Fibroblast of skin of back (primary cell): ENCODE measurements at places on chromosomes 6 and 20.
A peak's percentile ranks its signal among the peaks of the same experiment; 100 is the strongest.

- no peak for DNase-seq
Observed at GRCh38 chr20:4674672-4675071, 47.0 kb upstream of the PRND start.

DNA sequence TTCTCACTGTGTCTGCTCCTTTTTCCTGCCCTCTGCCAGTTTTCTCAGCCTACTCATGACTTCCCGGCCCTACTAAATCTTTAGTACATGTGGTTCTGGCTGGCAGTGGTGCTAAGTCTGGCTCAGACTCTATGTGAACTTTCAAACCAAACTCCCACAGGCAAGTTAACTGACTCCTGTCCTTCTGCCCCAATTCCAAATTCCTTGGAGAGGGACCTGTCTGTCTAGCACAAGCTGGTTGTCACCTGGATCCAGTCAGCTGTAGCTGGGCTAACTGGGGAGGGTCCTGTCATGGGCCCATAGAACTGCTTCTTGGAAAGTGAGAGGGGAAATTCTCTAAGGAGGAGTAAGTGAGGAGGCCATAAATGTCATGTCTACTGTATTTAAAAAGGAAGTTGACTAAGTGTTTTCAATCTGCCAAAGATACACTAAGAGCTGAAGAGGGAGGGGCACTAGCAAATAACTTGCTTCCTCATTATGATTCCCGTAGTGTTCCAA is 240.1 kb downstream of the KCNQ5 start:
- DNase-seq, result peak; percentile 64

- no peak for DNase-seq
Observed at GRCh38 chr6:44003345-44004061, 123.7 kb downstream of the MRPL14 start.

GRCh38 chr6:117444600-117444999 is 18.9 kb upstream of the ROS1 start:
- peak; percentile 58 for DNase-seq

DNA sequence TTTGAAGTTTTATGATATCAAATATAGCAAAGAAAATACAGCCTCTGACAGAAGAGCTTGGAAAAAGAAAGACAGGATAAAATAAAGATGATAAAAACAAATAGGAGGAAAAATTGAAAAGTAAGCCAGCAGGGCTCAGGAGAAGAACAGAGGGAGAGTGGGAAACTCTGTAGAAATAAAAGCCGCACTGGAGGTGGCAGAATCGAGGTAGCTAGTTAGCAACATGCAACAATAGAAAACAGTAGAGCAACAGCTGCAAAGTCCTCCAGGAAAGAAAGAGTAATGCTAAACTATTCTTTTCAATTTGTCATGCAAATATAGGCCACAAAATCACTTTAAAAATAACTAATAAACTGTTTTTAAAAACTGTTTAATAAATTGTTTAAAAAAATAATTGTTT is 28.8 kb downstream of the HBS1L start:
- no peak for DNase-seq

GRCh38 chr20:25744261-25744660 is 47.6 kb upstream of the ZNF337 start:
- no peak for DNase-seq

DNA sequence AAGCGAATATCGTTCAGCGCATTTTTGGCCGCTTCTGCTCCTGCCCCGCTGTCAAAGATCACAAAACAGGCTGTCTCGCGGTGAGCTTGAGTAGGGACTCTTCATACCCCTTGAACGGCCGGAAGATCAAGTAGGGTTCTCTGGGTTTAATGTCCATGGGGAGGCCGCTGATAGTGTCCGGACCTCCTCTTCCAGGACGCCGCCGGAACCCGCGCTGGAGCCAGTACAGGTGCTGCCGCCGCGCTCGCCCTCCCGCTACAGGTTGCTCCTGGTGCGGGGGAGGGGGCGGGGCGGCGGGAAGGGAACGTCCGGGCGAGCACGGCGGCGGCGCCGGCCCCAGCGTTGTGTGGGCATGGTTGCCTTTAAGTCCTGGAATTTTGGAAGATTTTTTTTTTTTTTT is 67.4 kb downstream of the KHDC1L start:
- DNase-seq, result no peak
